NCI-H1417 treated with DMSO at 0.1 percent for 48 hours (cell line): ENCODE measurements at places on chromosomes 5 and 9.

- no peak for DNase-seq
These were observed 42.6 kb upstream of the APC start for GRCh38 chr5:112694853-112695709.

DNA sequence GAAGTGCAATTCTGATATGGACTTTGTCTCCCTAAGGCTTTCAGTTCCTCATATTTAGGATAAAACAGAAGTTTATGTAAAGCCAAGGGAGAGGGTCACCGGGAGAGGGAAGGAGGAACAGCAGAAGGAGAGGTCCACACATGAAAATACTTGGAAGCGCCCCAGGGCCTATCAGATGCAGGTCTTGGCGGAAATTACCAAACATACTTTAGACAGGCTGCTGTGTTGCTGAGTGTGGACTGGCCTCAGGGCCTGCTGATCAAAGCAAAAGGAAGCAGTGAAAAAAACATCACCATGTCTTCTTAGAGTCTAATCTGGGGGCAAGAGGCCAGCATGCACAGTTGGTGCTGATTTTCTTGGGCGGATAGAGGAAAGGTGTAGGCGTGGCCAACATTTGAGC, 14.1 kb upstream of the NTRK2 start:
- DNase-seq, result no peak

DNA sequence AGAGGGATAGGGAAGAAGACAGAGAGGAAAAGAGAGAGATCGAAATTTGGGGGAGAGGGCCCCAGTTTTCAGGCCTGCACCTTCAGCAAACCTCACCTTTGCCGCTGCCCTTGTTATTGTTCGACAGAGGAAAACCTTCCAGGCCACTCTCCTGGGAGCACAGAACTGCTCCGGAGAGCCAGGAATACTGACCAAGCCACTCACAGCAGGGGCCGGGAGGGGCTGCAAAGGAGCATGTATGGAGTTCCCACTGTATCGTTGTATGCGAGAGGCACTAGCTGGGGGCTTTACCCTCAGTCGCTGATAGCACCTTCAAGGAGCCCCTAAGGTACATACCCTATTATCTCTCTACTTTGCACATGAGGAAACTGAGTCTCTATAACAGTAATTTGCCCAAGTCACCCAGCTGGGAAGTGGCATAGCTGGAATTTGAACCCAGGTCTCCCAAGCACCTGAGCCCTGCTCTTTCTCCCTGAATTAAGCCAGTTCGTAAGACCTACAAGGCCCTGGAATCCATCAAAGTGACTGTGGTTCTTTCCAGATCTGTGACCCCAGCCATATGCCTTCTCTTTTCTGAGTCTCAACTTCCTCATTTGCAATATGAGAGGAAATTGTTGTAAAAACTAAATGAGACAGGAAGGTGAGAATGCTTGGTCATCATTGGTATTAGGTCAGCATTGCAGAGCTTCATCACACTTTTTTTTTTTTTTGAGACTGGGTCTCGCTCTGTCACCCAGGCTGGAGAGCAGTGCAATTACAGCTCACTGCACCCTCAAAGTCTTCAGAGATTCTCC, 21.0 kb upstream of the FOXE1 start:
- no peak for DNase-seq

DNA sequence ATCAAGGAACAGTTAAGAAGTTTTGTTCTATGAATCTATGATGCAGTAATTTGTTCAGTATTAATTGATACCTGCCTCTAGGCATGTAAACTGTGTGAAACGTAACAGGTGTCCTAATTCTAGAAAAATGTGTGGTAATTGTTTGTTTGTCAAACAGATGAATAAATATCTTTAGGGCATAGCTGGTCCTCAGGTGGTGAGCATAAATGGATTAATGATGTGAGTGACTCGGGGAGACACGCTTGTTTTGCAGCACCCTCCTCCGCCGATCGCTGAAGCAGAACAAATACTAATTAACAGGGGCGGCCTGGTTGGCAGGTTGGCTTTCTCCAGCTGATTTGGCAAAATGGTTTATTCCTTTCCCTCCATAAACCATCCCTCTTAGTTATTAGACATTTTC, 88.8 kb downstream of the TLE4 start:
- peak; percentile 85 for DNase-seq

DNA sequence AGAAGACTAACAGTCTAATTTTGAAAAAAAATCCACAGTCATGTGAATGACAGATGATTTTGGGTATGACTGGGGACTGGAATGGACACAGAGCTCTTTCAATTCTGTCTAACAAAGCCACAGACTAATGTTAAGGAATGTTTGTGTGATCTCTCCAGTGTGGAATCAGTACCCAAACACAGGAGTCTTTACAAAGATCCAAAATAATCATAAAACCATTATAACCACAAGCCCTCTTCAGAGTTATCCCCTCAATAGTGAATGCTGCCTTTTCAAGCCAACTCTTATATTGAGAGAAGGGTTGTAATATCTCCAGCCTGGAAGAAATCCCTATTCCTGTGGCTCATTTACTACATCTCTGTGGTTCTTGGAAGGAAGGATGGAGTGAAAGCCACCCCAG, 552.0 kb upstream of the CLINT1 start:
- no peak for DNase-seq

DNA sequence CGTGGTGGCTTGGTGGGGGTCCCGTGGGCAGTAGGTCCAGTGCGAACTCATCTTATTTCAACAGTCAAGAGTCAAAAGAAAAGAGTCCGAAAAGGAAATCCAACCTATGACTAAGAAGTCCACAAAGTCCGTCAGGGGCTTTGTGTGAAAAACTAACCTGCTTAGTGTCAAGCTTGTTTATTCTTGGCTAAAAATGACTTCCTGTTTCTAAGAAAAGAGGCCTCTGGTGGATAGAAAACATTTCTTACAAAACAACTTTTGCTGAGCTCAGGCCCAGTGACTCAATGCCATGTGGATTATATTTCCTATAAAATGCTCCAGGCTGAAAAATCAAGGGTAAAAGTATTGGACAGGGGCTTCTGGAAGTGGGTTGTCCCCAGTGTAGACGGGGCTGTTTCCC, 105.9 kb downstream of the GADD45G start:
- DNase-seq, result no peak

GRCh38 chr9:105921057-105921726, 226.9 kb downstream of the TMEM38B start:
- DNase-seq, result no peak

- DNase-seq, result no peak
These were observed 102.7 kb upstream of the NREP start for GRCh38 chr5:111859533-111860270.

GRCh38 chr5:74424162-74424868, 216.2 kb downstream of the ENC1 start:
- no peak for DNase-seq
